Fibroblast of lung (primary cell): ENCODE measurements at places on chromosomes 16 and 17. TPM values are rescaled to one million over a fixed set of nuclear protein-coding genes. Genes with fewer than 3 reads are reported as not detected.

Gene TMEM88
- 0.17 TPM in 1 of 2 replicates, not detected in the other for total RNA-seq

Gene CISD3
- 4.0 and 4.4 TPM in 2 replicates for total RNA-seq

Gene KRT16
- not detected in 2 replicates for total RNA-seq

Gene MYH13
- total RNA-seq: not detected in 2 replicates

Gene CDH5
- total RNA-seq: under 0.01 TPM in 1 of 2 replicates, not detected in the other

Gene UNC13D
- total RNA-seq: 1.5 TPM in 2 replicates

Gene ZMYND15
- under 0.01 and 0.51 TPM in 2 replicates for total RNA-seq

Gene WNT9B
- total RNA-seq: not detected in 2 replicates

Gene RARA
- total RNA-seq: 7.8 and 10.5 TPM in 2 replicates

Gene SCN4A
- under 0.01 and 0.83 TPM in 2 replicates for total RNA-seq

Gene PRAC1
- not detected in 2 replicates for total RNA-seq

Gene MT1H
- not detected in 2 replicates for total RNA-seq

Gene KRTAP4-1
- not detected in 2 replicates for total RNA-seq

Gene RNF227
- 1.8 and 3.9 TPM in 2 replicates for total RNA-seq
